ENCODE measurements at places on chromosomes 13 and 19.

- no peak for DNase-seq
Measured at GRCh38 chr13:99414048-99414995, 87.0 kb upstream of the TM9SF2 start.

- DNase-seq, result no peak
Measured at GRCh38 chr13:106589716-106590115, 21.8 kb upstream of the ARGLU1 start.

- no peak for DNase-seq
Measured at GRCh38 chr13:86020351-86021002, 221.3 kb upstream of the SLITRK6 start.

DNA sequence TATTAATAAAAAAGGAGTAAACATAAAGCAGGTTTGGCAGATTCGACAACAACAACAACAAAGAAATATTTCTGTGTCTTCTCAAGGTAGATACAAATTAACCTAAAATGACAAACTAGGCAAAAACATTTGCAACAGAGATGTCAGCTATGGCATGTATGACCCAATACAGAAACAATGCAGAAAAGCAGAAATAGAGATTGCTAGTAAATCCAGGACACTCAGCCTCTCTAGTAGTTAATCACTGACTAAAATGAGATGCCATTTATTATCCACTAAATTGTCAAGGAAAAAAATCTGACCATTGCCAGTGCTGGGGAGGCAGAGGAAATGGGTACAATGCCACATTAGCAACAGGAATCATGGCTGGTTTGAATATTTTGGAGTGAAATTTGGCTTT lies 250.5 kb downstream of the TEX29 start:
- DNase-seq, result no peak

DNA sequence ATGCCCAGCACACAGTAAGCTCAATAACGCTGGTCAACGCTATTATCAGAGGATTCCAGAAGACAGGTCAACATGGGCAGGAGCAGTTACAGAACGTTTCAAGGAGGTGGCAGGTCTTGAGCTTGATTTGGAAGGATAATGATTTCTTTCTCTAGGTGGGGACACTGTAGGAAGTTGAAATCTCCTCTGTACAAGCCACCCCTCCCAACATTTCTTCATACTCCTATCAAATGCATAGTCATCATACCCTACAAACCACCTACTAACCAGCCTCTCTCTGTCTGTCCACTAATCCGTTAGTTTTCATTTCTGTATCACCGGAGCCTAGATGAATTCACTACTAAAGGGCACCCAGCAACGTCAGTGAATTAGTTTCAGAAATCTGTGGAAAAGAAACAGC lies 1.3 kb downstream of the ATP7B start:
- no peak for DNase-seq

- no peak for DNase-seq
Measured at GRCh38 chr13:43119206-43119605, 95.8 kb downstream of the DNAJC15 start.

DNA sequence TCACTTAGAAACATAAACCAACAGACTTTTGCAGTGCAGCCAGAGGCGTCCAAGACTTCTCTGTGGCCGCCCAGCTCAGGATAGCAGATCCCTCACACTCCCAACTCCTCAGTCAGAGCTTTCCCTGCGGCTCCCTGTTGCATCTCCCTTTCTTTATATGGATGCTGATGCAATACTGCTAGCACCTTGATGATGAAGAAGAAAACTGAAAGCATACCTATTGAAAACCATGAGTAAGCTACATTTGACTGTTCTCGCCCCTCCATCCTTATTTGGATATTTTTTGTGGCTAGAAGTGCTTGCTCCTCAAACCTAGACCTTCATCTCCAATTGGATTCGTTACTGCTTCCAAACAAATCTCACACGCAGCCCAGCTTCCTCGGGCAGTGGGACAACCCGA lies 57.3 kb upstream of the UBL3 start:
- no peak for DNase-seq

- no peak for DNase-seq
Measured at GRCh38 chr19:42023121-42023942, 29.3 kb upstream of the ATP1A3 start.

DNA sequence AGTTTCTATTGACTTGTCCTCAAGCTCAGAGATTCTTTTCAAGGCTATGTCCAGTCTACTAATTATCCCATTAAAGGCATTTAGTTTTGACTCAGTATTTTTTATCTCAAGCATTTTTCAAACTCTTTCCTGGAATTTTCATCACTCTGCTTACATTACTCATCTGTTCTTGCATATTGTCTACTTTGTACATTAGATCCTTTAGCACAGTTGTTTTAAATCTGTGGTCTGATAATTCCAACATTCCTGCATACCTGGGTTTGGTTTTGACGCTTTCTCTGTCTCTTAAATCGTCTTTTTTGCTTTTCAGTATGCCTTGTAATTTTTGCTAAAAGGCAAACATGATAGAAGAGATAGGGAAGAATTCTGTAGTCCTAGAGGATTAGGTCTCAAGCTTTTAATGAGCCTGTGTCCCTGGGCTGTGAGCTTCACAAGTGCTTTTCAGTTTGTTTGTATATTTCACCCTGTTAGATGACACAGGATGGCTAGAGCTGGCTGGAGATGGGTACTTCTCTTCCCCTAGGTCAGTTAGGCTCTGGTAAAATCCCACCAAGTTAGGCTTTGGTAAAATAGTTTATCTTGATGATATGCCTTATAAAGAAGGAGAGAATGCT lies 46.1 kb upstream of the GPC6 start:
- peak; percentile 37 for DNase-seq

Data from BJ (cell line).